AG08396 (cell line): ENCODE measurements at places on chromosomes 5 and 9.
A peak's percentile ranks its signal among the peaks of the same experiment; 100 is the strongest.

GRCh38 chr5:81052325-81052724 is 92.2 kb downstream of the RASGRF2 start:
- DNase-seq: no peak

- DNase-seq: no peak
These were observed 211.3 kb upstream of the PRR16 start for GRCh38 chr5:120252839-120253238.

DNA sequence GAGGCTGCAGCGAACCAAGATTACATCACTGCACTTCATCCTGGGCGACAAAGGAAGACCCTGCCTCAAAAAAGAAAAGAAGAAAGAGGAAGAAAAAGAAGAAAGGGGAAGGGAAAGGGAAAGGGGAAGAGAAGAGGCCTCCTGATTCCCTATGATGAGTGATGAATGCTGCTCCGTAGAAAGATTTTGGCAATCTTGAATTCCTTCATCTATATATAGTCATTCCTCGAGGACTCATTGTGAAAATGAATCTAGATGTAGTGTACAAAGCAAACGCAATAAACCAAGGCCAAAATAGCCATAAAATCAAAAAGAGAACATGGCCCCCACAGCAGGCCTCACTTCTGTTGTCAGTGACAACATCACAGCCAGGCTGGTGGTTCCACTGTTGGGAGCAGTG is 218.0 kb downstream of the DCP2 start:
- no peak for DNase-seq

DNA sequence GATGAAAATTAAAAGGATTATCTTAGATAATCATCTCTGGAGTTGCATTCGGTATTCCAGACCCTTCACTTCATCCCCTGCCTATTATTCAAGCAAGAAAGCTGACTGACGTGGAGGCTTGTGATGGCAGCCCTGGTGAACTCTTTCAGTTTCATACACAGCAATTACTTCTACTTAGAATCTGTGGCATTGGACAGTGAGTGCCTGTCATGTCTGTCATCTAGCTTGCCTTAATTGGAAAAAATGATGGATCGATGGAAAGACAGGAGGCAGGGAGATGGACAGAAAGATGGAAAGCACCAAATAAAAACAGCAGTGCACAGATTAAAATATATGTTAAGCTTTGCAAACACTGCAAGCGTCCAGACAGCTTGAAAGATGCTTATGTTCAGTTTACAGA is 1371.0 kb upstream of the CDH6 start:
- no peak for DNase-seq

DNA sequence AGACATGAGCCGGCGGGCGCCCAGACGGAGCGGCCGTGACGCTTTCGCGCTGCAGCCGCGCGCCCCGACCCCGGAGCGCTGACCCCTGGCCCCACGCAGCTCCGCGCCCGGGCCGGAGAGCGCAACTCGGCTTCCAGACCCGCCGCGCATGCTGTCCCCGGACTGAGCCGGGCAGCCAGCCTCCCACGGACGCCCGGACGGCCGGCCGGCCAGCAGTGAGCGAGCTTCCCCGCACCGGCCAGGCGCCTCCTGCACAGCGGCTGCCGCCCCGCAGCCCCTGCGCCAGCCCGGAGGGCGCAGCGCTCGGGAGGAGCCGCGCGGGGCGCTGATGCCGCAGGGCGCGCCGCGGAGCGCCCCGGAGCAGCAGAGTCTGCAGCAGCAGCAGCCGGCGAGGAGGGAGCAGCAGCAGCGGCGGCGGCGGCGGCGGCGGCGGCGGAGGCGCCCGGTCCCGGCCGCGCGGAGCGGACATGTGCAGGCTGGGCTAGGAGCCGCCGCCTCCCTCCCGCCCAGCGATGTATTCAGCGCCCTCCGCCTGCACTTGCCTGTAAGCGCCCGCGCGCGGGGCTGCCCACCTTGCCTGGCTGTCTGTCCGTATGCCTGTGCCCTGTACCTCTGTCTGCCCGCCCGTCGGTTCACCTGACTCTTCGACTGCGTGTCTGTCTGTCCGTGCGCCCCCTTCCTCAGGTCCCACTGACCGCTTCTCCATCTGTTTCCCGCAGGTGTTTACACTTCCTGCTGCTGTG is 412 bp downstream of the FGF18 start:
- DNase-seq: peak; percentile 61

- peak; percentile 61 for DNase-seq
These were observed 22.6 kb upstream of the CTNNAL1 start for GRCh38 chr9:109035684-109036423.

DNA sequence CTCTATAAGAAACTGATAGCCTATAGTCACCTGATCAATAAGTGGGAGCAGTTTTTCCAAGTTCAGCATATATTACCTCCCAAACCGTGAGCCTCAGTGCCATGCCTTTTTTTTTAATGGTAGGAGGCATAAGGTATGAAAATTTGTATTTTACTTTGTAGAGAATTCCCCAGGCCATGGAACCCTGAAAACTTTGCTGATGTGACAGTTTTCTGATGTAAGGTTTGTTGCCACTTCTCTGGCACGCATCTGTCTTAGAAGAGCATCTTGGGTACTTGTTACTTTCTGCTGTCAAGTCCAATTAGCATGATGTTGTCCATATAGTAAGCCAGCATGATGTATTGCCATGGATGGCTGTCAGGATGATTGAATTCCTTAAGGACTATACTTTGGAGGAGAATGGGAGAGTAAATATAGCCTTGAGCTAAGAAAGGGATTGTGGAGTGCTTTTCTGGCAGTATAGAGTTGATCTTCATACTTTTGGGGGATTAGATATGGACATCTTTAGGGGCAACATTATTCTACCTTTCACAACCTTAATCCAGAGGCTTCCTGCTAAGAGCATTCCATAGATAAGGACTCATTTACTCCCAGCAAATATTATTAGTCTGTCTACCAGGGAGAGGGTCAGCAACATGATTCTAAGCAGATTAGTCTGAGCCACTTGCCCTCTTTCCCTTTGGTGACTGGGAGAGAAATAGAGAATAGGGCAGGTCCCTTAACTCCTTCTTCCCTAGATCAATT is 389.6 kb downstream of the YTHDC2 start:
- DNase-seq: no peak

GRCh38 chr5:177455661-177456590 is 9.3 kb downstream of the PRR7 start:
- DNase-seq: peak; percentile 96

DNA sequence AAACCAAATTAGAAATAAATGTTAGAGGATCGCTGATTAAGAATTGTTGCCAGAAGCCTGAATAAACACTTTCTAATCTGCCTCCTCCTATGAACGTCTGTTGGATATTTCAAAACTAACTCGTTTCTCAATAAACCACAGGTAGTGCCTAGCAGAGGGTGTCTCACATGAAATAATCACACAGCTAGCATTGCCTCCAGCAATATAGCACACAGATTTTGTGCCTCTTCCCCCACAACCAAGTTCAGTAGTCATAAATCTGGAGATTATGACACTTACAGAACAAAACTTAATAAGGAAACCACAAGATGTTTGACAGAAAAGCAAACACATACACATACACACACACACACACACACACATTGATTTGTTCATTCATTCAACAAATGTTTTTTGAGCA is 173.2 kb upstream of the CDH10 start:
- no peak for DNase-seq

DNA sequence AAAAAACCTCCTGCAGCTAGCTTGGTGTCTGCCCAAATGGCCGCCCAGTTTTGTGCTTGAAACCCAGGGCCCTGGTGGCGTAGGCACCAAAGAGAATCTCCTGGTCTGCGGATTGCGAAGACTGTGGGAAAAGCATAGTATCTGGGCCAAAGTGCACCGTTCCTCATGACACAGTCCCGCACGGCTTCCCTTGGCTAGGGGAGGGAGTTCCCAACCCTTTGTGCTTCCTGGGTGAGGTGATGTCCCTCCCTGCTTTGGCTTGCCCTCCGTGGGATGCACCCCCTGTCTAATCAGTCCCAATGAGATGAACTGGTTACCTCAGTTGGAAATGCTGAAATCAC is 83.0 kb upstream of the JAK2 start:
- no peak for DNase-seq

DNA sequence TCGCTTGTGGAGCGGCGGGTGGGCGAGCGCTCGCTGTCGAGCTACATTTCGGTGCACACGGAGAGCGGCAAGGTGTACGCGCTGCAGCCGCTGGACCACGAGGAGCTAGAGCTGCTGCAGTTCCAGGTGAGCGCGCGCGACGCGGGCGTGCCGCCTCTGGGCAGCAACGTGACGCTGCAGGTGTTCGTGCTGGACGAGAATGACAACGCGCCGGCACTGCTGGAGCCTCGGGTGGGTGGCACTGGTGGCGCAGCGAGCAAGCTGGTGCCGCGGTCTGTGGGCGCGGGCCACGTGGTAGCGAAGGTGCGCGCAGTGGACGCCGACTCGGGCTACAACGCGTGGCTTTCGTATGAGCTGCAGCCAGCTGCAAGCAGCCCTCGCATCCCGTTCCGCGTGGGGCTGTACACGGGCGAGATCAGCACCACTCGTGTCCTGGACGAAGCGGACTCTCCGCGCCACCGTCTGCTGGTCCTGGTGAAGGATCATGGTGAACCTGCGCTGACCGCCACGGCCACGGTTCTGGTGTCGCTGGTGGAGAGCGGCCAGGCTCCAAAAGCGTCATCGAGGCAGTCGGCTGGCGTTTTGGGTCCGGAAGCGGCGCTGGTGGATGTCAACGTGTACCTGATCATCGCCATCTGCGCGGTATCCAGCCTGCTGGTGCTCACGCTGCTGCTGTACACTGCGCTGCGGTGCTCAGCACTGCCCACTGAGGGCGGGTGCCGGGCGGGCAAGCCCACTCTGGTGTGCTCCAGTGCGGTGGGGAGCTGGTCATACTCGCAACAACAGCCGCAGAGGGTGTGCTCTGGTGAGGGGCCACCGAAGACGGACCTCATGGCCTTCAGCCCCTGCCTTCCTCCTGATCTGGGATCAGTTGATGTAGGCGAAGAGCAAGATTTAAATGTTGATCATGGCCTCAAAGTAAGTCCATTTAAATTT is 2.1 kb downstream of the PCDHA8 start:
- DNase-seq: no peak

DNA sequence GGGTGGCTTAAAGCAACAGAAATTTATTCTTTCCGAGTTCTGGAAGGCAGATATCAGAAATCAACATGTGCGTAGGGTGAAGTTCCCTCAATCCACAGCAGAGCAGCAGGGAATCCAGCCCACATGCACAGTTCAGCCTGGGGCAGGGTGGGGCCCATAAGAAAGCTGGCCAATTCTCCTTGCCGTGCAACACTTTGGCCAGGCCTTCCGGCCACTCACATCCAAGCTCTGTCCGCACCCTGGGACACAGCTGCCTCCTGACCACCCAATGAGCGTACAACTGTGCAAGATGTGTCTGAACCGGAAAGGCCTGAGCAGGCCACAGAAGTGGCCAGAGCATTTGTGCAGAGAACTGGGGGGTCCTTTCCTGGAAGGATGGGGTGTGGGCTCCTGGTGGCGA is 274.9 kb downstream of the GADD45G start:
- no peak for DNase-seq

GRCh38 chr5:172936401-172936800 is 22.8 kb upstream of the RPL26L1 start:
- no peak for DNase-seq

DNA sequence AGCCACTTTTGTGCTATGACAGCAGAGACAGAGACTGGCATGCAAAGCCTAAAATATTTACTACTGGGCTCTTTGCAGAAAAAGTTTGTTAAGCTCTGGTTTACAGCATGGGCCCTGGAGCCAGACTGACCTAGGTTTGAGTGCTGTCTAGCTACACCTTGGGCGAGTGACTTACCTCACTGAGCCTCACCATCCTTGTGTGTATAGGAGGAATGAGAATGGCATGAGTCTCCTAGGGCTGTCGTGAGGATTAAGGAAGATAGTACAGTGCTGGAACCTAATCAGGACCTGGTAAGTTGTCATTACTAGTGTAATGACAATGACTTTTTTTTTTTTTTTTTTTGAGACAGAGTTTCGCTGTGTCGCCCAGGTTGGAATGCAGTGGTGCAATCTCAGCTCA is 65.2 kb downstream of the MSX2 start:
- no peak for DNase-seq

GRCh38 chr9:71780953-71781352 is 12.6 kb upstream of the CEMIP2 start:
- no peak for DNase-seq

- no peak for DNase-seq
These were observed 22.3 kb upstream of the TBCA start for GRCh38 chr5:77798456-77798855.

DNA sequence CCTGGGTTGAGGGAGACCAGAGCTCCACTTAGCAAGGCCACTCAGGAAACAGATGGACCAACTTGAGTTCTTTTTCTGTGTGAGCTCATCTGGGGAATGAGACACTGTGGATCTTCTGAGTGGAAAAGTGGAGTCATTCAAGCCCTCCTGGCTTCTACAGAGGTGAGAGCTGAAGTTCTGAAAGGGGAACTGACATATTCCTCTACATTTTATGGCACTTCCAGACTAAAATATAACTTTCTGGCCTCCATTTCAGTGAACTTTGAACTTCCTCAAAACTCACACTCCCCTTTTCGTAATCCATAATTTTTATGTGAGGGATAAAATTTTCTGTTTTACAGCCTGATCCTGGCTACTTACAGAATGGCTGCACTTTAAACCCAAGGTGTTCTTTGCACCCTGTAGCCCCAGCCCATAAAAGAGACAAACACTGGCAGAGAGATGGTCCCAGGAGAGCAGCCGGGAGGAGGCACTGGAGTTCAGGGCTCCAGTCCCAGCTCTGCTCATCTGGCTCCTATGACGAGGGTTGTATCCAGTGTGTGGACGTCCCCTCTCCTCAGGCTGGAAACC is 10.8 kb downstream of the SPAAR start:
- no peak for DNase-seq

GRCh38 chr5:139065306-139065705 is 132.9 kb downstream of the SIL1 start:
- DNase-seq: no peak

DNA sequence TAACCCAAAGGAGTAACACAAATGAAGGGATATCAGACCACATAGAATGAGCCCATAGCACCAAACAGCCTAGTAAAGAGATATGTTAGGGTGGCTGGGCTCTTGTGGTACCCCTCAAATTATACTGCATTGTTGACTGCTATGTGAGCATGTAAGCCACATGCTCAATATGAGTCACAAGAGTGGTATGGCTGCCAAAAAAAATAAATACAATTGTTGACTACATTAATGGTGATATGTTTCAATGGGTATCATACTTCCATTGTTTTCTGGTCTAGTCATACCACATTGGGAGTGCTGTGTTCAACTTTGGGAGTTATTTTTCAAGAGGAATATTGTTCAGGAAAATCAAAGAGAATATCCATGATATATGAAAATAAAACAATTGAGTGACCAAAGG is 162.4 kb upstream of the PIK3R1 start:
- no peak for DNase-seq

DNA sequence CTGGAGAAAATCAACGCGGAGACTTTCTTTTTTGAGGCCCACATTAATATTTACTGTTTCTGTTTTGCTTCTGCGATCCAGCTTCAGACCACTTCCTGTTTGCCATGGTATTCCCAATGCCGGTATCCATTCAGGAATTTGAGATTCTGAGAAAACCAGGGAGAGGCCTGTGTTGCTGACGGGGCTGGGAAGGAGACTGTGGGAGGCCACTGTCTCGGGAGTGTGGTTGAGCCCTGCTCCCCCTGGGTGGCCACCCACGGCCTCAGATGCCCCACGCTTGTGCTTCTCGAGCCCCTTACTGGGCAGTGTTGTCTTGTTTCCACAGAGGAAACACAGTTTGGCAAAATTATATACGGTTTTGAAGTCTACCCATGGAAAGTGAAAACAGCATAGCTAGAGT is 403.6 kb upstream of the IRX2 start:
- no peak for DNase-seq

GRCh38 chr9:3477236-3477834 is 48.5 kb downstream of the RFX3 start:
- no peak for DNase-seq
